ENCODE measurements at places on chromosomes 6 and 20. TPM values are rescaled to one million over a fixed set of nuclear protein-coding genes. Genes with fewer than 3 reads are reported as not detected.

The MCHR2 gene
- not detected for total RNA-seq

The GPR6 gene
- total RNA-seq = not detected

- H3K36me3 ChIP-seq = no peaks in the 10 kb centered on the region
- DNase-seq = no peak
- H3K27me3 ChIP-seq = no peaks in the 10 kb centered on the region
- H3K27ac ChIP-seq = no peak overlapping the region
- H3K4me3 ChIP-seq = no peak overlapping the region
Measured at GRCh38 chr6:20266851-20267608, 54.8 kb upstream of the MBOAT1 start.

The MLN gene
- not detected for total RNA-seq

- H3K27me3 ChIP-seq = no peaks in the 10 kb centered on the region
- no peaks in the 10 kb centered on the region for H3K36me3 ChIP-seq
- no peak for DNase-seq
- H3K27ac ChIP-seq = no peak overlapping the region
- no peak overlapping the region for H3K4me3 ChIP-seq
Measured at GRCh38 chr6:34673064-34673463, 23.5 kb downstream of the ILRUN start.

DNA sequence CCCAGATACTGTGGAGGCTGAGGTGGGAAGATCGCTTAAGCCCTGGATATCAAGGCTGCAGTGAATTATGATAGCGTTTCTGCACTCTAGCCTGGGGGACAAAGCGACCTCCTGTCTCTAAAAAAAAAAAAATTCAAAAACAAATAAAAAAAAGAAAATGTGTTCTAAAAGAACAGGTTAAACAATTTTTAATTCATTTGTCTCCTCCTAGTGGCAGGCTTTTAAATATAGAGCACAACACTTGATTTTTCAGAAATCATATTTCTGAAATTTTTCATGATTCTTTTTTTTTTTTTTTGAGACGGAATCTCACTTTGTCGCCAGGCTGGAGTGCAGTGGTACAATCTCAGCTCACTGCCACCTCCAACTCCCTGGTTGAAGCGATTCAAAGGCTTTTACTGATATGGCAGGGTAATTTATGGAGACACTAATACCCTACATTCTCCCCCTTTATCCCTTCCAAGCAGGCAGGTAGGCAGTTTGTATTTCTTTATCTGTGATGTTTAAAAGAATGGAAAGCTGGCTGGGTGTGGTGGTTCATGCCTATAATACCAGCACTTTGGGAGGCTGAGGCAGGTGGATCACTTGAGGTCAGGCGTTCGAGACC lies 8.7 kb upstream of the GTF3C6 start:
- no peak overlapping the region for H3K4me3 ChIP-seq
- DNase-seq = no peak
- no peaks in the 10 kb centered on the region for H3K4me1 ChIP-seq
- H3K36me3 ChIP-seq = no peaks in the 10 kb centered on the region

The ANKRD66 gene
- total RNA-seq = not detected

The C4A gene
- total RNA-seq = 9.3 TPM

The B4GALT5 gene
- total RNA-seq = 61.3 TPM

GRCh38 chr6:146634022-146634421 lies 35.2 kb downstream of the ADGB start:
- H3K4me3 ChIP-seq = no peak overlapping the region
- H3K27ac ChIP-seq = no peak overlapping the region
- no peak for DNase-seq

DNA sequence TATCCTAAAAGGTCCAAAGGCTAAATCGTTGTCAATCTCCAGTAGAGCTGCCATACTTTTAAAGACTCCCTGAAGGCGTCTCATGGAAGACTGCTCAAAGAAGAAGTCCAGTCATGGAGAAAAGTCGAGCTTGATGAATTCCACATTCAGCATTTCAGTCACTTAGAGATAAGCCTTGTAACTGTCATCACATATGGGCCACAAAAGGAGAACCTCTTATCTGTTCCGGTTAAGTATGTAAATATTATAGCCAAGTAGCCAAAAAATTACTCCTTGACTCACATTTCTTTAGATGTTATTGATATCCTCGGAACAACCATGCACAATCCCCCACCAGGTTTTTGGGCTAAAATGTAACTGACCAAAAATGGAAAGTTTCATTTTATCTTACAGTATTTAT lies 9.8 kb upstream of the CNKSR3 start:
- H3K4me1 ChIP-seq = peaks cover 2% of the 10 kb centered on the region
- no peak overlapping the region for H3K27ac ChIP-seq
- H3K4me3 ChIP-seq = no peak overlapping the region
- no peaks in the 10 kb centered on the region for H3K36me3 ChIP-seq
- no peaks in the 10 kb centered on the region for H3K27me3 ChIP-seq

- no peaks in the 10 kb centered on the region for H3K36me3 ChIP-seq
- no peak overlapping the region for H3K27ac ChIP-seq
- DNase-seq = no peak
- peaks cover 11% of the 10 kb centered on the region for H3K4me1 ChIP-seq
- H3K27me3 ChIP-seq = peaks cover 16% of the 10 kb centered on the region
Measured at GRCh38 chr20:49584418-49585382, 16.8 kb upstream of the PTGIS start.

GRCh38 chr6:56953597-56954402 lies 1.1 kb upstream of the BEND6 start:
- H3K27ac ChIP-seq = no peak overlapping the region
- peak overlapping the region; percentile 95 for H3K4me3 ChIP-seq
- H3K27me3 ChIP-seq = peaks cover 2% of the 10 kb centered on the region
- peaks cover 2% of the 10 kb centered on the region for H3K4me1 ChIP-seq

GRCh38 chr6:93790981-93791380 lies 371.6 kb upstream of the EPHA7 start:
- DNase-seq = no peak
- peaks cover 11% of the 10 kb centered on the region for H3K4me1 ChIP-seq

DNA sequence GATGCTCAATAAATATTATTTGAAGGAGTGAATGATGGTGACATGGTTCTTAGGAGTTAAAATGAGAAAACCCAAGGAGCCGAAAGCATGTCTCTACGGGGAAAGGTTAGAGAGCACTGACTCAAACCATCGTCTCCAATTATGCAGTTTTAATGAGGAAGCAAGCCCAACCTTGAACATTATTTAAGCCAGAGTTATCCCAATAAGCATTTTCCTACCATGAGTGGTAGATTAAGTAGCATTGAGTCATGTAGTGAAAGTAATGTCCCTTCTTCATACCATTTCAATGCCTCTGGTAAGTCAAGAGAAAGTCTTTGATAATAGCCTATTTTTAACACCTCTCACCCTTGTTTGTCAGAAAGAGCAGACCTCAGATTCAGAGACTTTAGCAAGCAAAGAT lies 13.5 kb downstream of the TSHZ2 start:
- no peak overlapping the region for H3K27ac ChIP-seq
- peaks cover 2% of the 10 kb centered on the region for H3K27me3 ChIP-seq
- H3K4me1 ChIP-seq = peaks cover 5% of the 10 kb centered on the region
- no peak overlapping the region for H3K4me3 ChIP-seq
- H3K36me3 ChIP-seq = peaks cover 6% of the 10 kb centered on the region
- DNase-seq = no peak

DNA sequence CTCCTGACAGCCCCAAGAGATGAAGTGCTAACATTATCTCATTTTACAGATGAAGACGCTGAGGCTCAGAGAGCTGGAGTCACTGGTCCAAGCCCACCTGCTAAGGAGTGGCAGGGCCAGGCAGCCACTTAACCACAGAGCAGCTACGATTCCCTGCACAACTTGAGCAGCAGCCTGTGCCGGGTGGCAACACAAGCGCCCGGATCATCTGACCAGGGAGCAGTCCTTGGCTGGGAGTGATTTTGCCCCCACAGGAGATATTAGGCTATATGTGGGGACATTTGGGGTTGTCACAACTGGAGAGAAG lies 93.2 kb upstream of the PTPN1 start:
- H3K36me3 ChIP-seq = peaks cover 19% of the 10 kb centered on the region
- no peak overlapping the region for H3K4me3 ChIP-seq
- DNase-seq = no peak
- no peak overlapping the region for H3K27ac ChIP-seq

Data from glutamatergic neuron (in vitro differentiated cells).